SJSA1 (cell line): ENCODE measurements at places on chromosomes 5 and 9.

DNA sequence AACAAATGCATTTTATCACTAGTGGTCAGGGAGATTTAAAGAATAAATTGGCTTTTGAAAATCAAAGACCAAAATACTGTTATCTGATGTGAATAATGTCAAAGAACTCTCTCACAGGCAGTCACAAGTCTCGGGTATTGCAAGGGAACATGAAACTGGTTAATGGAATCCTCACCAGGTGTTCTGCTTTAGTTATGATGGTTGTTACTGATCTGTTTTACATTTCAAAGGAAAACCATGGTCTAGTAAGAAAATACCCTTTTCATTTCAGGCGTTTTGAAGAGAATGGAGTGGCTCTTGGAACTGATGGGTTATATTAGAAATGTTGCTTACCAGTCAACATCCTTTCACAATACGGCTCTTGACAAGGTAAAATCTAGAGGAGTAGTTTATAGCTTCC is 43.4 kb downstream of the HACD4 start:
- no peak for DNase-seq

DNA sequence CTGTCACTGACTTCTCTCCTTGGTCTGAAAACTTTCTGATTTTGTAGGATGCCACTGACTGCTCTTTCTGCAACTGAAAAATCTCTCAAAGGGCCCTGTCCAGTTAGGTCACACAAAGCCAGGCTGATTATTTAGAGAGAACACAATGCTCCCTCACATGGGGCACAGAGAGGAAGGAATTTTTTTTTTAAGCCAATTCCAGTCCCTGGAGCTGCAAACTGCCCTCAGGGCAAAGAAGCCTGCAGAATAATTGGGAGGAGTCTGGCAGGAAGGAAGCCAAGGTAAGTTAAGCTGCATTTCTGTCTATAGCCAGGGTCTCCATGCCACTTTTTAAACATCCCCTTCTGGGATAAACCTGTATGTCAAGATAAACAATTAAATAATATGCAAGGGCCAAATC is 305.5 kb downstream of the ZSWIM6 start:
- DNase-seq = no peak

DNA sequence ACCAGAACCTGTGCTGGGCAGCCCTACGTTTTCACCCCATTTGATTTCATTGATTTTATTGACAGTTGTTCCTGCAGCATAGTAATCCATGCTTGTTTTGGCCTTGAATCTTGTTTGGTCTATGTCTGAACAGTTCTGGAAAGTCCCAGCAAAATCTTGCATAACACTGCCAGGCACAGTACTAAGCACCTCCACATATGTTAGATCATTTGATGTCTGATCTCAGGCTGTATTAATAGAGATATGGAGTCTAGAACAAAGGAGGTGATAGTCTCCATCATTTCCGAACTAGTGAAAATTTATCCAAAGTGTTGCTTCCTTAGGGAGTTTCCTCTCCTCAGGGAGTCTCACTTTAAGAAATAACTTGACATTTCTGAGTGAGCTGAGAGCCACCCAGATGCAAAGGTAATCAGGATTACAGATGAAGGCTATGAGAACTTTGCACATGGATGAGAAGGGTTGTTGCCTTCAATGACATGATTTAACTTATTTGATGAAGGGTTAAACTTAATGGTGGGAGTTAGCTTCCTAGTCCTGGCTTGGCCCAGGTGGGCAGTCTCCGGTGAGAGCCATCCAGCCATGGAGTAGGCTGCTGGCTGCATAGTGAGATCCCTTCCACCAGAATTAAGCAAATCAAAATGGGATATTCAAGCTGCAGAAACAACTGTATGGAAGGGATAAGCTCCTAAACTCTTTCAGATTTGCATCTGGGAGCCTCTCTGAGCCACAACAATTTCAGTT is 173.8 kb upstream of the MVB12B start:
- DNase-seq = no peak

DNA sequence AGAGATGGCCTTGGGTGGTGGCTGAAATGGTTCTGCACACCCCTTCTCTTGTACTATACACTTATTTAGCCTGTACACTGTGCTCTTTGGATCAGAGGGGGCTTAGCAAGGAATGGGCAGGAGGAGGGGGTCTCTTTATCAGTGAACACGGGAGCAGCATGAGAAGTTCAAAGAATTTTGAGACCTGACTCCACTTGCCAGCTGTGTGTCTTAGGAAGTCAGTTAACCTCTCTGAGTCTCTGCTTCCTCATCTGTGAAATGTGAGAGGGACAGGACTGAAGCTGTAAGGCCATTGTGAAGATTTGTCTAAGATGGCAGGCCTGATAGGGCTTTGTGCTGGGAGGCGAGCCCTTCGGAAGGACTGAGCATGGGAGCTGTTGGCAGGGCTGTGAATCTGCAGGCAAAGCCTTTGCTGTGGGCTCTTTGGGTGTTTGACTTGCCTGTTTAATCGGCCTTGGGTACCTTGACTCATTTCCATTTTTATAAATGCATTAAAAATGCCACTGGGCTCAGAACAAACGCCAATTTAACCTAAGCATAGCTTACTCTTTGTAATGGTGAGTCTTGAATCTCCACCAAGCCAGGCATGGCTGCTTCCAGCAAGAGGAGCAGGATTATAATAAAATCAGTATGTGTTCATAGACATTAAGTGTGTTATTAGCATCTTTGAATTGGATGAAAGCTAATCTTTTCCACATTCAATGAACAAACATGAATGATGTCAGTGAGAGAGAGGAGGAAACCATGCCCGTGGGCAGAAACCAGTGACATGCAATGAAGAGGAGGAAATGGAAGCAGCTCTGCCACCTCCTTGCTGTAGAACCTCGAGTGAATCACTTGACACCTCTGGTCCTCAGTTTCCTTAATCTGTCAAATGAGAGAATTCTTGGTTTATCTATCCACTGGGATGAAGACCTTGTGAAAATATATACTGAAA is 89.4 kb downstream of the MACROH2A1 start:
- DNase-seq = peak; percentile 39

DNA sequence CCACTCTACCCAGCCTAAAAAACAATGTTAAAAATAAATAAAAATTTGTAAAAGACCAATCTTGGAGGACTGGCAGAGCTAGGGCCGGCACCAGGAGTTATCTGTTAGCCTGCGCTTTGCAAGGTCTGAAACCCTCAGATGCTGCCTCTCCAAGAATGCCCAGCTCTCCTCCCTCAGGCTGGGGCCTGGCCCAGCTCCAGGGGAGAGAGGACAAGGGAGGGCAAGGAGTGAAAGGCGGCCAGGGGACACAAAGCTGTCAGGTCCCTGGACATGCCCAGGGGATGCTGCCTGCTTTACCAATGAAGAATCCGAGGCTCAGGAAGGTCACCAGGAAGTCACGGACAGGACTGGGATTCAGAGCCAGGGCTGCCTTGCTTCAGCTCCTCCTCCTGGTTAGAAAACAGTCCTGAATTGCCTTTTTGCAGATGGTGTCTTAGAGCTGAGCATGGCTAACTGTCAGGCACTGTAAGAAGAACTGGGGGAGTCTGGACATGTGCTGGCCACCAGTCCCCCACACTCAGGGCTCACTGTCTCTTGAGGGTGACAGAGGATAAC is 5.5 kb upstream of the N4BP3 start:
- no peak for DNase-seq

GRCh38 chr9:19233344-19233743 is 2.9 kb downstream of the DENND4C start:
- no peak for DNase-seq

- peak; percentile 64 for DNase-seq
These were observed 56.2 kb upstream of the SLC2A8 start for GRCh38 chr9:127340721-127341120.

GRCh38 chr5:94102849-94103248 is 361.4 kb upstream of the POU5F2 start:
- DNase-seq = no peak

DNA sequence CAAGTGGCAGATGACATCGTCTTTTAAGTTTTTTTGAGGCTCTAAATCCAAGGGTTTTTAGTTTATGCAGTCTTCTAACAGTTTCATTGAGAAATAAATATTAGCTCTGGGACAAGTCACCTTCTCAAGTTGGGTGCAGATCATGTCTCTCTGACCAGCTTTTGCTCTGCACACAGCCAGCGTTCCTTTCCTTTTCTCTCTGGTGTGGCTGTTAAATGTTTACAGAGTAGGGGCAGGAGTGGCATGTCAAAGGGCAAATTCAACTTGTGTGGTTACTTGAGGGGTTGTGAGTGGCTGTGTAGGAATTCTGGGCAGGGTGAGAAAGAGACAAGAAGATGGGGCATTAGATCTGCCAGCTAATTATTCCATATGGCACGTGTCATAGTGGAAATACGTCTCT is 187.5 kb upstream of the HMHB1 start:
- DNase-seq = no peak

DNA sequence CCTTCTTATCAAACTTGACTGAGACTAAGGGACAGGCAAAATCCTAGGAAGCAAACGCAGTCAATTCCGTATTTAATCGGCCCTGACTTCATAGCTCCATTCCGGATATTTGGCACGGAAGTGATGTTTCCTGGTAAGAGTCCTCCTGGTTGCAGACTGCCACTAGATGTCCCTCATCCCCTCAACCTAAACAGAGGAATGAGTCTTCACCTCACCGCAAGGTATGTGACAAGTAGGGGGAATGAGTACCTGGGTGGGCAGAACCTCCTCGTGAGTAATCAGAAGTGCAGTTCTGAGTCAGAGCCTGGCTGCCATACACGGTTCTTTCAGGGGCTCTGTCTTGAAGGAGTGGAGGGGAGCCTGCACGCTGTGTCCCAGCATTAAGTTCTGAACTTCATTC is 173.6 kb downstream of the MUSK start:
- no peak for DNase-seq

DNA sequence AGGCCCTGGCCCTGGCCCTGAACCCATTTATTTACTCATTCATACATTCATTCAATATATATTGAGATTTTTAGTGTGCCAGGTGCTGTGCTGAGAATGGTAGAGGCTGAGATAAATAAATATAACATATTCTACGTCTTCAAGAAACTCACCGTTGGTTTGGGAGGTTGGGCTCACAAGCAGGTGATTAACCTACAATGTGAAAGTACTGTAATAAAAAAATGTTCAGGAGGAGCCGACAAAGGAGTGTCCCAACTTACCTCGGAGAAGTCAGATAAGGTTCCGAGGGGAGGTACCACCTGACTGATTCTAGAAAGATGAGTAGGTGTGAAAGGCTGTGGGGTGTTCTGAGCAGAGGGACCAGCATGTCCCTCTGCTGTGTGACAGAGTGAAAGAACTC is 479.6 kb upstream of the KLF4 start:
- no peak for DNase-seq

DNA sequence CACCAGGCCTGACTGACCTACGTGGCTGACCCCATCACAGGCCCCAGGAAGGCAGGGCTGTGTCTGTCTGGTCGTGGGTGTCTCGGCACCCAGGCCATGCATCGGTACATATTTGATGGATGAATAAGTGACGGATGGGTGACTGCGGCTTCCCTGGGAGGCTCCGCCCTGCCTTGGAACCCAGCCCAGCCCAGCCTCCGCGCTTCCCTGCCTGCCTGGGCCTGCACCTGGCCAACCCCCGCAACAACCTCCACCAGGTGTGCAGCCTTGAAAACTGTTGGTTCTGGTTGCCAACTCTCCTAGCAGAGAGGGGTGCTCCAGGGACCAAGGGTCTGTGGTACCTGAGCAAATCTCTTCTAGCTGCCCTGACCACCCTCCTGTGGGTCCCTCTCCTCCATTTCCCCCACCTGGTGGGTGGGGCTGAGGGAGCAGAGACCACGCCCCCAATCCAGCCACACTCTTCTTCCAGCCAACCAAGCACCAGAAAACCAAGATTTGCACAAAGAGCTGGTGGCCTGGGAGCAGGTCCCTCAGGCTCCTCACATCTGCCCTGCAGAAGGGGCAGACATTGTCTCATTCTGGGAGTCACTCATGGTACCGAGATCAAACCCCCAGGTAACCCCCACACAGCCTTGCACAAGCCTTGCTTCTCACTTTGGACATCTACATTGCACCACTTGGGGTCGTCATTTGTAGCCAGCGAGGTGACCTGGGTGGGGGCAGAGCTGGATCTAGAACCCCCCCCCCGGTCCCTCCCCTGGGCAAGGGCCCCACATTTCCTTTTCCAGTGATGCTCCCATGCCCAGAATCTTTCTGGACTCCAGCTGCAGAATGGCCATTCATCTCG is 100.6 kb upstream of the IER5L start:
- DNase-seq = no peak

DNA sequence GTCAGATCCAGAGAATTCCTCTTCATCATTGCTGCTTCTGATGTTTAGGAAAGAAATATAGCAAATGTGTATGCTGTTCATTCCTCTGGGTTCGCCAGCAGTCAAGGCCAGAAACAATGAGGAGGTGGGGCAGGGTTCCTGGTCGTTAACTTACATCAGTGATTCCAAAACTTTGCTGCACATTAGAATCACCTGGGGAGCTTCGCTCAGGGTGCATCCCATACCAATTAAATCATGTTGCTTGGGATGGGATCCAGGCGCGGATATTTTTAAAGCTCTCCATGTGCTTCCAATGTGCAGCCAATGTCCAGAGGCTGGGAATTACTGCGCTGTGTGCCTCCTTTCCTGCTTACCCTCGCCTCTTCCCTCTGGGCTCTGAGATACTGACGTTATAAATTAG is 227.9 kb upstream of the KLF9 start:
- DNase-seq = no peak

DNA sequence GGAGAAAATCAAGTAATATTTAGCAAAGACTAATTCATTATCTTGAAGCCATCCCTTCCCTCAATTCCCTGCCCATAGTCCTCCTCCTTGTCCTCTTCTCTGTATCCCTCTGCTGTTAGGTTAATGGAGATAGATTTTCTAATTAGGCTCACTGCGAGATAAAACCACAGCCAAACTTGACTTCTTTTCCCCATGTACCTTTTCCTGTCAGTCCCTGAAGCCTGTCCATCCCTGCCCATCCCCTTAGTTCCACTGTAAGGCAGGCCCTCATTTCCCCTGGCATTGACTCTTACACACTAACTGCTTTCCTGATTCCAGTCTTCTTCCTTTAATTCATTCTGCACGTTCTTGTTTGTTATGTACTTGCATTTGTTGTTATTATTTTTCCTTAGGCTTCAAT is 1.2 kb downstream of the TLR4 start:
- DNase-seq = no peak

- no peak for DNase-seq
These were observed 80.1 kb downstream of the F2RL2 start for GRCh38 chr5:76542887-76543690.

DNA sequence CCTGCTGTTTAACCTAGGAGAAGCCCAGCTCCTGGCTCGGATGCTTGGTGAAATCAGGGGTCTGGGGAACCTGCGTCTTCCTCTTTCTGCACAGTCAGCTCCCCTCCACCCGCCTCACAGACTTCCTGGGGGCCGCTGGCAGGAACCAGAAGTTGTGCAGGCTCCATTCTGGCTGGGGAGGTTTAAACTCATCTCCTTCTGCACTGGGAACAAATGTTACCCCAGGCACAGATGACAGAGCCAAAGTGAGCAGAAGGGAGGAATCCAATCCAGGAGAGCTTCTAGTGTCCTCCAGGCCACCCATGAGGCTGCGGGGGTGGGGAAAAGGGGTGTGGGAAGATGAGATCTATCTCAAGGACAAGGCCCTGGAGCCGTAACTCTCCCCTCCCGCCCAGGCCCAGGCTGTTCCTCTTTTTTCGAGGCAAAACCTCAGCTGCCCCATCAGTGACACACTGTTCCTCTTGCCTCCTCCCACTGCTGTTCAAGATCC is 31.2 kb downstream of the KCNMB1 start:
- no peak for DNase-seq

GRCh38 chr5:68932830-68933434 is 160.9 kb upstream of the SLC30A5 start:
- DNase-seq = no peak
